ENCODE measurements at places on chromosomes 4 and X.

GRCh38 chr4:55363691-55364351 lies 17.8 kb downstream of the SRD5A3 start:
- DNase-seq, result no peak

DNA sequence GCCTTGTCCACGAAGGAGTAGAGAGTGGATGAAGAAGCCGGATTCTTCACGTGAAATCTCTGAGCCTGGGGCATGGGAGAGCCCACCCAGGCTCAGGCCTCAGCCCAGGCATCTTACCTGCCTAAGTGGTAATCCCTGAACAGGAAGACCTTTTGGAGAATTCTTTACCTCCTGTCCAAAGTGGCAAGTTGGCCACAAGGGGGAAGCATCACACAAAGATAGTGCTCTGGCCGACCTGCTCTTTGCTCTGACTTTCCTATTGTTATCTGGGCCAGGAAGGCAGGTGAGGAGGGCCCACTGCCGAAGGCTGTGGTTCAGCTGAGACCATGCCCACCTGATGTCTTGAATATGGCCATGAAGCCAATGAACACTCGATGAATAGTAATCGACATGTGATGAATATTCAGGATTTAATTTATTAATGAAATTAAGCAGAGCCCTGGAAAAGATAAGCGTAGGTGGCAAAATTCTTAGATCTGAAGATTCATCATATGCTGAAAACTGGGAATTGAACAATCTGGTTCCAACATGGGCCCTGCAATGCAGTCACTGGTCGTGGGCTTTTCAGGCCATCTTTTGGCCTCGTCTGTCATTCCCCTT lies 93.8 kb downstream of the PDGFRA start:
- no peak for DNase-seq

DNA sequence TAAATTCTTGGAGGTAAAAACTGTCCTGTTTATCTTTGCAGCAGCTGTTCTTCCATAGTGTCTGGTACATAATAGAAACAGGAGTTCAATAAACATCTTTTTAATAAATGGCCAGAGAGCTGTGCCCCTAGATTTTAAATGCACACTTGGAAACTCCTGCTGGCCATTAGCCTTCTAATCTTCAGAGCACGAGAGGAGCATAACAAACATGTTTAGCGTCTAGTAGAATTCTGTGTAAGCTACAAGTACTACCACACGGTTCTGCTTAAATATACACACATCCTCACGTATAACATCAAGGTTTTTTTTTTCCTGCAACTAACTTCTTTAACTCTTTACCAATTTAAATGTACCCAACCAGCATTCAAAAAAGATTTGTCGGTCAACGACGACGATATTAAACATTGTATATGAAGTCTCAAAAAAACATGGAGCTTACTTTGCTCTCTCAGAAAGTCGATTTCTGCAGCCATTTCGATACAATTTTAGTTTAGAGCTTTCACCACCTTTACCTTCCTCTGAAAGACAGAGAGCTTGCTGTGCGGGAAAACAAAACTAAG lies 628 bp downstream of the SCLT1 start:
- no peak for DNase-seq

- no peak for DNase-seq
Measured at GRCh38 chr4:62232814-62233213, 1032.7 kb downstream of the ADGRL3 start.

DNA sequence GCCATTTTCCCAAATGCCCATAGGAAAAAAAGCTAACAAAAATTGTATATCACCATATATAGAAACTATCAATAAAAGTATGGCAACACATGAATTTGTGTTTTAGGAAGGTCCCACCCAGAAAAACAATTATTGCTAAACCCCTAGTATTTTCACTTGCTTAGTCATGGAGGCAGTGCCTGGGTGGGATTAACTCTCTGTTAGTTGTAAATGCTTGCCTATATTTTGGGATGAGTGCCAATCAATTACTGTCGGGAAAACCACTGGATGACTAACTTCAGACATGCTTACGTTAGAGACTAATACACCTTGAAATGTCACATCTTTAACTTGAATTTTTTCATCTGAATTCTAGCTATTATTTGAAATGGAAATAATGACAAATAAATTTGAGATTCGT lies 33.9 kb downstream of the TMPRSS11A start:
- DNase-seq, result no peak

GRCh38 chrX:10112510-10112909 lies 44.3 kb upstream of the CLCN4 start:
- DNase-seq, result no peak

DNA sequence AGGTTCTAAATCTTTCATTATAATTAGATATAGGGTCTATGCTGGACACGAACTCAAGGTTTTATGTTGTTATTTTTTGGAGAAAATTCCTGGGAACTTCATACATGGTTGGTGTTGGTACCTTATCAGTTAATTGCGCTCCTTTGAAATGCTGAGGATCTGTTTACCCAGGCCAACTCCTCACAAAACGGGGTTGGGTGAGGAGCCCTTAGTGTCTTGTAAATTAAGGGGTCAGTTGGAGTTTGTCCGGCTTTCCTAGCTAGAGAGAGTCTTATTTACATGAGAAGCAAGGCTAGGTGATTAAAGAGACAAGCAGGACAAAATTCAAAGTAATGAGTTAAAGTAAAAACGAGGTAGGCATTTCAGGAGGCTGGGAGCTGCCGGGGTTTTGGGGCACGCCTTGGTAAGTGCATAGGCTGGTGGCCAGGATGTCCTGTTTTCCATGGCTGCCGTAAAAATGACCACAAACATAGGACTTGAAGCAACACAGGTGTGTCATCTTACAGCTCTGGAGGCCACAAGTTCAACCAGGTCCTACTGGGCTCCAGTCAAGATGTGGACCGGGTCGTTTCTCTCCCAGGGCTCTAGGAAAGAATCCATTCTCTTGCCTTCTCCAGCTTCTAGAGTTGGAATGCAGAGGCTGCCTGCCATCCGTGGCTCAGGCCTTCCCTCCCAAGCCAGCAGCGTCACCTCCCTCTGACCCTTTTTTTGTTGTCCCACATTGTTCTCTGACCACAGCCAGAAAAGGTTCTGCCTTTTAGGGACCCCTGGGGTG lies 19.8 kb downstream of the PSAPL1 start:
- no peak for DNase-seq

- no peak for DNase-seq
Measured at GRCh38 chr4:28228561-28229491, 1368.2 kb downstream of the STIM2 start.

DNA sequence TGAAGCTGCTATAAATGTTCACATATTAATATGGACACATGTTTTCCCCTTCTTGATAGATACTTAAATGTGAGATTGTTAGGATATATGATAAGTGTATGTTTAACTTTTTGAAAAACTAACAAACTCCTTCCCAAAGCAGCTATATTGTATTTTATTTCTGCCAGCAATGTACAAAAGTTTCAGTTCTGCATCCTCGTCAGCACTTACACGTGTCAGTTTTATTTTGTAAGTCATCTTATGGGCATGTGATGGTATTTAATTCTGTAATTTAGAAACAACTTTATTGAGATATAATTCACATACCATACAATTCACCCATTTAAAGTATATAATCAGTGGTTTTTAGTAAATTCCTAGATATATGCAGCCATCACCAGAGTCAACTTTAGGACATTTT lies 31.6 kb downstream of the RAPGEF2 start:
- no peak for DNase-seq

DNA sequence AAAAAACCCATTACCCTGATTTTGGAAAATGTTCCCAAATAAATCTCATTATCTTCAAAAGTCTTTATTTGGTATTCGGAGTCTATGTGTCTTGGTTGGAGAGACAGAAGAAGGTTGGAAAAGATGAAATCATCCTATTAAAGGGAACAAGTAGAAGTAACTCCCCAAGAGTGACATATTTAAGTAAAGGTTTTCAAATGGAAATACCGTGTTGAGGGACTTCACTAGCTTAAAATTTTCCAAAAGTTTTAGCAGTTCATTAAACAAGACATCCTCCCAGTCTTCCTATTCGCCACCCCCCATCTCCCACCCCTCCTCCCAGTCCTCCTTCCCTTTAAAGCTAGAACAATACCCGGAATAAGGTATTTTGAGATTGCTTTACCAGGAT lies 62.7 kb upstream of the CCDC160 start:
- no peak for DNase-seq

DNA sequence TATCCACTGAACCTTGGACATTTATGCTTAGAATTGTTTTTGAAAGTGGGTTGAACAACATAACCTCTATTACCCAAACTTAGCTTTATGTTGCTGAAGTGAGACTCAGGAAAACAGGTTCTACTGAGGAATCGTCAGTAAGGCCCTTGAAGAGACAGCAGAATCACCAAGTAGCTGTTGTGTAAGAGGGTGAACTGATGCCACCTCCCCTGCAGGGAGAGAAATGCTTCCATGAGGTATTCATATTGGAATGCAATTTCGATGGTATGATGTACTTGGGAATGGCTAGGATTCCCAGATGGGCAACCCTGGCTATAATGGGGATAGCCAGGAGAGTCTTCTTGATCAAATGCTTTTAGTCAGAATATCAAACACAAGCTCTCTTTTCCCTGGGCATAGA lies 4.1 kb upstream of the SCRG1 start:
- DNase-seq, result no peak

- no peak for DNase-seq
Measured at GRCh38 chr4:138334346-138335016, 92.3 kb upstream of the SLC7A11 start.

DNA sequence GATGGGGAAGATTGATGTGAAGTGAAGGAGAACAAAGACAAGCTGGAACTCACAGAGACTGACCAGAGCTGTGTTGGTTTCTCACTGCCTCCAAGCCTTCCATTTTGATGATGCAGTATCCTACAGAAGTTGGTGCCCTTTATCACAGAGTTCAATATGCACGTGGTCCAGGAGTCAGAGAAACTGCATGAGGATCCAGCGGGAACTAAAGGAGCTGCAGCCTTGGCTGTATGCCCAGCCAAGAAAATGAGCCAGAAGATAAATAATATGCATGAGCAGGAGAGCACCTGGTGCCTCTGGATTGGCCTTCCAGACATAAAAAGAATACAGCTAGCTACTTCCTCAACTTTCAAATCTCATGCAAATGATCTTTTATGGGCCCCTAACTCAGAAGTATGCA lies 44.3 kb upstream of the DCLK2 start:
- DNase-seq, result no peak

DNA sequence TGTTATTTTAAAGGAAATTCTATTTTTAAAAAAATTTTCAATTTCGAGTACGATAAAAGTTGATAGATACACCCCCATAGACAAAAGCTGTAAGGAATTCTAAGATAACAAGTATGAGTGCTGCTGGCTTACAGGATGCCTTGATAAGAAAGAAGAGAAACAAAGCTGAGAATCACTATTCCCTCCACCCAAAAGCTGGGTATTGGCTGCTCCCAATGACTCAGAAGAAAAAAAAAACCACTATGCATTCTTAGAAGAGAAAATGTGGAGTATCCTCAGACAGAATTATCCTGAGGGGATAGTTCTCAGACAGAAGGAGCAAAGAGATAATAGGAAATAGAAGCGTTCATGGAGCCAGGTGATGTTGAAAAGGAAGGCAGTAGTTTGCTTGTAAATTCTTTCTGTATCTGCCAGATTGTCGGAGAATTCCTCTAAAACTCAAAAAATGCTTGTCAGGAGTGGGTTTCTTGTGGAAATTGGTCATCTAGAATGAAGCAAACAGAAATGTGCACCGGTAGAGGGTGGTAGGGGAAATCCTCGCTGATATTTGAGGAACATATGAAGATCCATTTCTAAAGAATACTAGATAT lies 217.5 kb upstream of the ADAMTS3 start:
- DNase-seq, result no peak

DNA sequence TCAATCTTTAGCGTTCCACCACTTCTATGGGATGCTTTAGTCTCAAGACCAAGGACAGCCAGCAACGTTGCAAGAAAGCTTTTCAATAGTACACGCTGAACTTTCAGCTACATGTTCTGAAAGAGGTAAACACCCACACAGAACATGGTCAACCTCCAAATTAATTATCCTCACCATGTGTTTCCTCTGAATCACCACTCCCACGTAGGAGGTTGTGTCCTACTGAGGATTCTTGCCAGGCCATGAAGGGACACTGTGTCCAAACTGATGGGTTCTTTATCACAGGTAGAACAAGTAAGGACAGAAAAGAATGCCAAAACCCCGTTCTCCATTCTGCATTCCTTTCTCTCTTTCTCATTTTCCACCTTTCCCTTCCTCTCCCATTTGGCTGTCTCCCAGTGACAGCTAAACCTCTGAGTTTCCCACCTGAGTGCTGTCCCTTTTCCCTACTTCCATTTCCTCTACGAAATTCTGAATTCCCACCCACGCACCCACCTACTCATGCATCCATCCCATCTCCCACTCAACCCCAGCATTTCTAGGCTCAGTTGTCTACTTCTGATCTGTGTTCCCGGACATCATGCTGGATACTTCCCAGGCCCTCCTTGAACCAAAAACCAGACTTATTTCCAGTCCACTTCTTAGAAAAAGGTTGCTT lies 29.0 kb upstream of the GPM6B start:
- no peak for DNase-seq

- no peak for DNase-seq
Measured at GRCh38 chr4:120765260-120765680, 157.3 kb downstream of the PRDM5 start.

- no peak for DNase-seq
Measured at GRCh38 chr4:156547439-156547838, 424.2 kb downstream of the PDGFC start.

- DNase-seq, result no peak
Measured at GRCh38 chrX:119809185-119809666, 17.8 kb upstream of the RPL39 start.

- DNase-seq, result no peak
Measured at GRCh38 chrX:37425370-37425769, 76.2 kb downstream of the PRRG1 start.

GRCh38 chr4:152817331-152817730 lies 37.6 kb downstream of the ARFIP1 start:
- DNase-seq, result no peak

- DNase-seq, result no peak
Measured at GRCh38 chr4:15836362-15836761, 58.2 kb downstream of the CD38 start.

- DNase-seq, result peak; percentile 84
Measured at GRCh38 chr4:87073199-87074120, 138.6 kb downstream of the AFF1 start.

DNA sequence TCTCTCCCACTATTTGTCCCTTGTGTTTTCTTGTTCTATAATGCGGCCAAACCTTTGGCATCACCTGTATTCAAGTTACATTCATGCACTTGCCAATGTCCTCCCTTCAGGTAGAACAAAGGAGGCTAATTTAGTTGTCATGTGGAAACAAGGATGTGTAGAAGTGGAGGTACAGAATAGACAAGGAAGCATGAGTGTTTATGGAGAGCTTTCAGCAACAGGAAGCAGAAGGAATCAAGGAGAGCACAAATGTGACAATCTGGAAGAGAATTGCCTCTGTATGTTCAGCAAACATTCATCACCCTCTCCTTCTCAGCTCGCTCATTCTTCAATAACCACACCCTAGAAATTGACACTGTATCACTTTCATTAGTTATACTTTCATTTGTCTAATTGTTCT lies 103.4 kb downstream of the SLC7A11 start:
- no peak for DNase-seq

GRCh38 chr4:106893903-106894302 lies 142.2 kb downstream of the DKK2 start:
- DNase-seq, result no peak
